ENCODE measurements at places on chromosomes 2 and 18. TPM values are rescaled to one million over a fixed set of nuclear protein-coding genes. Genes with fewer than 3 reads are reported as not detected.
A peak's percentile ranks its signal among the peaks of the same experiment; 100 is the strongest.

The PAX3 gene
- 20.1 TPM for total RNA-seq

The MOGAT1 gene
- not detected for total RNA-seq

DNA sequence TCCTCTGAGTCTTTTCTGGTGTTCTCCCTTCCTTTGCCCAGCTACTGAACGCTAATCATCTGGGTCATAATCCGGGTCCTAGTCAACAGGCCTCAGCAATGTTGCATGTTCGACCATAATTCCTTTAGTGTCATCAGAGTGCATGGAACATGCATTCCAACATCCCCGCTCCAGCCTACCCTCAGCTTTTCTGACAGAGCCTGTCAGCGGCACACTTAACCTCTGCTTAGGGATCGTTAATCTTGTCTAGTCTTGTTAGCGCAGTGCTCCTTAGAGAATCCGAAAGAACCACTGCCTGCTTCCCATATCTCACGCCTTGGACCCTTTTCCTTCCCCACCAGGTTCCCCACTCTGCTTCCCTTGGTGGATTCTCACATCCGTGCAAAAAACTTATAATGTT lies 767.9 kb upstream of the ID2 start:
- ATAC-seq: peak; percentile 86

DNA sequence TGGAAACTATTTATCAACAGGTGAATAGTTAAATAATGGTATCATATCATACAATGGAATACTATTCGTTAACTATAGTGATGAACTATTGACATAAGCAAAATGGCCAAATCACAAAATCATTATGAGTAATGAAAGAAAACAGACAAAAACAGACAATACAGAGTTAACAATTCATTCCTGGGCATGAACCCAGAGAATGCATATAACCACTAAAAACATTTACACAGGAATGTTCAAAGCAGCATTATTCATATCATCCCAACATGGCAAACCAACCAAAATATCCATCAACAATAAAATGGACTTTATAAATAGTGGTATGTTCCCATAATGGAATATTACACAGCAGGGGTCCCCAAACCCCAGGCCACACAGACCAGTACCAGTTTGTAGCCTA lies 131.2 kb upstream of the CYP1B1 start:
- no peak for ATAC-seq

- ATAC-seq: no peak
These were observed 27.2 kb downstream of the FECH start for GRCh38 chr18:57559314-57559713.
